ENCODE measurements at places on chromosomes 3 and 15.

DNA sequence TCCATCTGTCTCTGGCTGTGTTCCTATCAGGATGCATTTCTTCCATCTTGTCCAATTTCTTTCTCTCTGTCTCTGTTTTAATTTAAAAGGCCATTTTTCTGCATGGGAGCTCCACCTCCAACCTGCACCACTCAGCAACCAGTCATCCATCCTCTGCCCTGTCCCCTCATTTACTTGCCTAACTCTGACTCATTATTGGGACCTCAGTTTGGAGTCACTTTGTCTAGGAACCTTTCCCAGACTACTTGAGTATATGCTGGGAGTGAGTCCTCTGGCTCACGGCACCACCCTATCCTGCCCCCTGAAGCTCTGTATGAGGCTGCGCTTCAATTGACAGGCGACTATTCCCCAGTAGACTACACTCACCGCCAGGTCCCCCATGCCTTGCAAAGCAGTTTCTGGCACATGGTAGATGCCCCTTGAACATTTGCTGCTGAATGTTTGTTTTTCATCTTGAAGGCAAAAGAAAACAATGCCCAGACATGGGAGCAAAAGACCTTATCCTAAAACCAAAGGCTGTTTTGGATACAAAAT, 513.3 kb upstream of the CFAP20DC start:
- DNase-seq, result no peak

DNA sequence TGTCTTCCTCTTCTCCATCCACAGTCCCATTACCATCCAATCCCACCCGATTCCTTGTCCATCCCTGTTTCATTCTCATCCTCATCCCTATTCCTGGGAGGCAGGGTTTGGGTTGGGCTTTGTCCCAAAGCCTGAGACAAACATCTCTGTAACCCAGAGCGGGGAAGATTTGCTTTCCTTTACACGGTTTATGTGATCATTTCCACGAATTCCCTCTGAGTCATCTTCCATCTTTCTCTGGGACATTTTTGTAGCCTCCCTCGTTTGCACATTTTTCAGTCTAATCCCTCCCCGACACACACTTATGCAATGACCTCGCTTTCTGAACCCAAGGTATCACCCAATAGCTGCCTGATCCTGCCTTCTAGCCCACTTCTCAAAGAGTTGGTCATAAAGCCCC, 22.8 kb downstream of the DUOX2 start:
- peak; percentile 63 for DNase-seq

DNA sequence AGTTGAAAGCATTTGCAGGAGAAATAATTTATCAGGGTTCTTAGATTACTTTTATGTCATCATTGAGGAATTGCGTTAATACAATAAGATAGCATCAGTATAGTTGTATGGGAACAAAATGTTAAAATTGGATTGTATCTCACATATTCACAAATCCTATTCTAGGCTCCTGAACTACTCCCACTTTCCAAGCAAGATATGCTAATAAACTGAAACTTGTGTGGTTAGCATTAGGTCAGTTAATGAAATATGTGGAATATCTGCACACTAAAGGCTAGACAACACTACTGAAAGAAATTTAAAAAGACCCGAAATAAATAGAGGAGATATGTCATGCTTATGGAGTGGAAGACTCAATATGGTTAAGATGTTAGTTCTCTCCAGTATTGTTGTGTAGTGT, 272.7 kb downstream of the DOCK3 start:
- no peak for DNase-seq

- peak; percentile 69 for DNase-seq
These were observed 698 bp downstream of the IL1RAP start for GRCh38 chr3:190514413-190515153.

GRCh38 chr3:194959217-194959616, 273.5 kb downstream of the FAM43A start:
- no peak for DNase-seq

GRCh38 chr15:98547741-98548138, 100.6 kb upstream of the IGF1R start:
- peak; percentile 29 for DNase-seq

- peak; percentile 98 for DNase-seq
These were observed 26.0 kb downstream of the TMEM158 start for GRCh38 chr3:45199837-45200648.

DNA sequence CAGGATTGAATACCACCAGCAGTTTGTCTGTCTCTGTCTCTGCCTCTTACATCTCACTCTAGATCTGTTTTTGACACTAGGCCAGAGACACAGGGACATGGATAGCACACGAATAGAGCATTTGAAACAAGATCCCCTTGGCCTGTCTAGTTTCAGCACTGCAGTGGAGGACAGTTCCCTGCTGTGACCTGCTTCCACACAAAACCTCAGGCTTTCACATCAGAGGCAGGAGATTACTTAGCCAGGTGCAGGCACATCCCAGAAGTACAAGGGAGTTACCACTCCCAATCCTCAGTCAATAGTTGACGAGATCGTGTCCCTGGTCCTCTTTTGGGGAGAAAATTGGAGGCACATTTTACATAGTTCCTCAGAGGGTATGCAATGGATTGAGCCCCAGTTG, 34.0 kb upstream of the CCK start:
- DNase-seq, result peak; percentile 61

DNA sequence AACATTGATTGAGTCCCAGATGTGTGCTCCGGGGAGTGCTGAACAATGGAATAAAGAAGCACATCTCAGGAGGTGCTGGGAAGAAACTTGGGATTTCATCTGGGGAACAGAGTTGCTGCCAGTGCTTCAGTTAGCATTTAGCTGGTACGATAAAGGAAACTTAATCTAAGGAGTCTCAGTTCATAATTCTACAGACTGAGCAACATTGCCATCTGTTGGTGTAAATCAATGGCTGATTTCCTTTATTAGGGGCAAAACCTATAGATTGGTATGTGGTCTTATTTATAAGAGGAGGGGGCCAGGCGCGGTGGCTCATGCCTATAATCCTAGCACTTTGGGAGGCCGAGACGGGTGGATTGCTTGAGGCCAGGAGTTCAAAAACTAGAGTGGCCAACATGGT, 8.9 kb downstream of the MKRN2OS start:
- peak; percentile 43 for DNase-seq

DNA sequence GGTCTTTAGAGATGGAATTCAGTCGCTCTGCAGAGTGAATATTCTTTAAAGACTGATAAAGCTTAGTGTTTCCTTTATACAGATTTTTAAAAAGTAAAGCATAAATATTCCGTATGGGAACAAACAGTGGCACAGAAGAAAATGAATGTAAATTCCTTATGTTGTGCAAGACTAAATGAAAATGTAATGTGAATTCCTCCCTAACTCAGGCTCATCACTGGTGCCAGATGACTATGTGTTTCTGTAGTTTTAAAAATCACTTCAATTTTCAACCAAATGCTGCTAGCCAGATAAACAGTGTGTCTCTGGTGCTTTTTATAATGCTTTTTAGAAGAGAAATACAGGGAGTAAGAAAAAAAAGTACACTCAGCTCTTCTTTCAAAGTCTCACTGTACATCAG, 154.8 kb upstream of the SNTN start:
- DNase-seq, result no peak

- no peak for DNase-seq
These were observed 49.5 kb downstream of the CGNL1 start for GRCh38 chr15:57425842-57426241.

GRCh38 chr15:29682781-29683180, 139.5 kb downstream of the TJP1 start:
- peak; percentile 27 for DNase-seq
